Liver (tissue), 10 donors: ENCODE measurements at places on chromosomes 7 and 10. TPM values are rescaled to one million over a fixed set of nuclear protein-coding genes. Genes with fewer than 3 reads are reported as not detected.

Gene NME8
- polyA plus RNA-seq: not detected

- no peaks in the 10 kb centered on the region for H3K4me1 ChIP-seq
- no peaks in the 10 kb centered on the region for H3K27me3 ChIP-seq
- DNase-seq: no peak
Observed at GRCh38 chr7:42372479-42372878, 135.5 kb upstream of the GLI3 start.

DNA sequence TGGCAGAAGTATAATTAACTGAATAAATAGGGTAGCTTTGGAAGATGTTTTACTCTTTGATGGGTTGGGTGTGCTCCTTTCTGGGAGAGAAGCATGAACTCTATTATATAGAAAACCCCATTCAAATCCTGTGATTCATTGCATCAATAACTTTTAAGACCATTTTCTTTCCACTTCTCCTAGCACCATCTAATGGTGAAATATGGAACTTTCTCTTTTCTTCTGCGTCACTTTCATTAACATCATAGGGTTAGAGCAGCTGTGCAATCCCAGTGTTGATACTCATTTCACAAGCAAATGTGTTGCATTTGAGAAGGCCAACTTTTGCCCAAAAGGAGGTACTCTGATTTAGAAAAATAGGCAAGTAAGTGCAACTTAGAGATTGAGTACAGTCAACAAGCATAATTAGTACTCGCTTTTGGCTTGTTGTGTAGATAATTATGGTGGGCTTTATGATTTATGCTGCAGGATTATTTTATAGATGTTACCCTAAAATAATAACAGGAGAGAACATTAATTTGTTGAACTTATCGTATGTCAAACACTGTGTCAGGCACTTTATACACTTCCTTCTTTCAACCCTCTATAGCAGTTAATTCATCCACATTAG, 92.9 kb downstream of the CPED1 start:
- H3K4me3 ChIP-seq: no peak overlapping the region
- H3K4me1 ChIP-seq: peaks cover 16% of the 10 kb centered on the region
- H3K27ac ChIP-seq: no peak overlapping the region
- H3K36me3 ChIP-seq: no peaks in the 10 kb centered on the region
- no peaks in the 10 kb centered on the region for H3K27me3 ChIP-seq
- no peak for DNase-seq

- no peaks in the 10 kb centered on the region for H3K36me3 ChIP-seq
- no peak for DNase-seq
- no peaks in the 10 kb centered on the region for H3K4me1 ChIP-seq
- no peak overlapping the region for H3K4me3 ChIP-seq
Observed at GRCh38 chr10:123284022-123284421, 129.8 kb downstream of the BUB3 start.

- no peak for DNase-seq
- peaks cover 4% of the 10 kb centered on the region for H3K36me3 ChIP-seq
- H3K4me1 ChIP-seq: peaks cover 38% of the 10 kb centered on the region
- no peak overlapping the region for H3K4me3 ChIP-seq
- H3K27me3 ChIP-seq: no peaks in the 10 kb centered on the region
- no peak overlapping the region for H3K27ac ChIP-seq
Observed at GRCh38 chr7:66779669-66780409, 39.3 kb downstream of the RABGEF1 start.
